ENCODE measurements at places on chromosomes 16 and 17.

DNA sequence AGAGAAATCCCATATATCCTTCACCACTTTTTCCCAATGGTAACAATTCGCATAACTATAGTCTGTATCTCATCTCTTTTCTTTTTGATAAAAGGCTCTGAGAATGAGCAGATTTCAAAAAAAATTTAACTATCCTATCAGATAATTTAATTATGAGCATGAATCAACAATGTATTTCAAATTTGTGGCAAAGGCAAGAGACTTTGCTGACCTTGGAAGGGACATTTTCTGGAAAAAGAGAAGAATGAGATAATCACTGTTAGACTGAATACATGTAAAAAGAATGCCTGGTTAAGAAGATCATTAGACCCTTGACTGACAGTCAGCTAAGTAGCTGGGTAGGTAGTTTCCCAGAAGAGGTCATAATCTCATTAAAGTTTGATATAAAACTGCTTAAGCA, 428.4 kb upstream of the XYLT1 start:
- no peak for DNase-seq

GRCh38 chr17:48060249-48060648, 12.1 kb downstream of the NFE2L1 start:
- no peak for DNase-seq

- DNase-seq, result no peak
Observed at GRCh38 chr17:27485716-27486495, 29.7 kb downstream of the KSR1 start.

- no peak for DNase-seq
Observed at GRCh38 chr17:20961586-20961985, 81.2 kb downstream of the USP22 start.

DNA sequence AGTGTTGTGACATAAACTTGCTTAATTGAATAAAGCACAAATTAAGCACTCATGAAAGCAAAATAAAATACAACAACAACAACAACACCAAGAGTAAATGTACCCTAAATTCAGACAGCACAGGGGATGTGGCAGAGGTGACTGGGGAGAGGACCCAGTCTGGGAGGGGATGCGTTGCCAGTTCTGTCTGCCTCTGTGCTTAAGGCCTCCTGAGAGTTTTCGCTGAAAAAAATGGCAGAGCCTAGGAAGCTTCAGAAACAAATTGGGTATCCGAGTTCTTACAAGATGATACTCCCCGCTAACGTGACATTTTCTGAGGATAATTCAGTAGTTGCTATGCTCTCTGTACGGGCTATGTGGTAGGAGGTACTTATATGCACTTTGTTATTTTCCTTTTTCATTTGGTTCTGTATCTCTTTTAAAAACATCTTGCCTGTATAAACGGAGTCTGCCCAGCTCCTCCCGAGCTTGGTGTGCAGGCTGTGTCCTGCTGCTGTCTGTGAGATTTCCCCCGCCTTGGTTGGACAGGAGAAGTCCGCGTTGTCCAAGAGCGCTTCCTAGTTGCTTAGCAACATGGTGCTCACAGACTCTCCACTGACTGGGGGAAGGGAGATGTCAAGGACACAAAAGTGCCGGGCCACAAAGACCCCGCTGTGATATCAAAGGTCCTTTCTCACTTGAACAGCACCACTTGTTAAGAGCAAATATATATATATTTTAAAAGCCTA, 134.2 kb upstream of the CPHXL start:
- peak; percentile 62 for DNase-seq

GRCh38 chr16:73771196-73772064, 525.2 kb upstream of the PSMD7 start:
- no peak for DNase-seq

- no peak for DNase-seq
Observed at GRCh38 chr17:29607557-29608195, 14.7 kb downstream of the ANKRD13B start.

DNA sequence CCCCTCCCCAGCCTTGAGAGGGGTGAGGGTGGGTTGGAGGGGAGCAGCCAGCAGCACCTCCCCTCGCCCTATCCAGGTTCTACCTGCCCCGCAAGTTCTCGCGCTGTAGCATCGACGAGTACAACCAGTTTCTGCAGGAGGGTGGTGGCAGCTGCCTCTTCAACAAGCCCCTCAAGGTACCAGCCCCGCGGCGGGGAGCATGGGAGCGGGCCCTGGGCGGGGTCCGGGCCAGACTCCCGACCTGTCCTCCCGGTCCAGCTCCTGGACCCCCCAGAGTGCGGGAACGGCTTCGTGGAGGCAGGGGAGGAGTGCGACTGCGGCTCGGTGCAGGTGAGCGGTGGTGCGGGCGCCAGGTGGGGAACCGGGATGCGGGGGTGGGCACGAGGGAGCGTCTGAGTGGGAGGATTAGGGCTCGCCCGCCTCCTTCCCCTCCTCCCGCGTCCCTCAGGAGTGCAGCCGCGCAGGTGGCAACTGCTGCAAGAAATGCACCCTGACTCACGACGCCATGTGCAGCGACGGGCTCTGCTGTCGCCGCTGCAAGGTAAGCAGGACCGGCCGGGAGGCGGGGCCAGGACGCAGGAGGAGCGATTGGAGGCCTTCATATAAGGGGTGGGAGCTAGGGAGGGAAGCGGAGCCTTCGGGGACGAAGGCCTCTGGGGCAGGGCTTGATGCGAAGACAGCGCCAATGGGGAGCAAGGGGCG, 16.5 kb downstream of the ADAM11 start:
- peak; percentile 94 for DNase-seq

GRCh38 chr17:74635418-74635817, 11.9 kb upstream of the CD300E start:
- DNase-seq, result no peak

DNA sequence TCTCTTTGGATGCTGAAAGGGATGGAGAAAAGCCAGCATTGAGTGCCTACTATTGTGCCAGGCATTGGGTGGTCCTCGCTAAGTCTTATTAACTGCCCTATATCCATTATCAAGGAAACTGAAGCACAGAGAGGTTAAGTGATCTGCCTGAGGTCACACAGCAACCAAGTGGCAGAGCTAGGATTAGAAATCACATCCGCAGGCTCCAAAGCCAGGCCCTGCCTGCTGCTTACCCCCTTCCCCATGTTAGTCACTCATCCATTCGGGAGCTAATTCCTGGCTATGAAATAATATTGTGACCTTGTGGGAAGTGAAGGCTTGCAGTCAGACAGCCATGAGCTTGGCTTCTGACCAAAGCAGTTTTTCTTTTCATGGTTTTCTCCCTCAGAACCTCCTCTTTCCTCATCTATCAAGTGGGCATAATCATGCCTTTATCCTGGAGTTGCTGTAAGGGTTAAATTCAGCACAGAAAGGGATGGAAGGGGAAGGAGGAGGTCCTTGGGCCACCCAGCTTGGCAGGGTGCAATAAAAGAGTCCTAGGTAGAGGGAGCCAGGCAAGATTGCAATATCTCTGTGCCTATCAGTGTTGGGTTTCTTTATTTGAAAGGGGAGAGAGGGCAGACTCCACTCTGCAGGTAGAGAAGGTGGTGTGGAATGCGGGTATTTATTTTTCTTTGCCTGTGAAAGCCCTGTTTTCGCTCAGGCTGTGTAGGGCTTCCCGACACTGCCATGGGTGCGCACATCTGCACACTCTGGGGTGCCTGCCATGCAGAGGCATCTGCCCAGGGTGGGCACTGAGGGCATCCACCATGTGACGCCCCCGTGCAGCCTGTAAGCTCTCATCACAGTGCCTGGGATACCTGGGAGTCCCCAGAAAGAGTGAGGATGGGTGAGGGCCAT, 11.3 kb downstream of the RAI1 start:
- no peak for DNase-seq

DNA sequence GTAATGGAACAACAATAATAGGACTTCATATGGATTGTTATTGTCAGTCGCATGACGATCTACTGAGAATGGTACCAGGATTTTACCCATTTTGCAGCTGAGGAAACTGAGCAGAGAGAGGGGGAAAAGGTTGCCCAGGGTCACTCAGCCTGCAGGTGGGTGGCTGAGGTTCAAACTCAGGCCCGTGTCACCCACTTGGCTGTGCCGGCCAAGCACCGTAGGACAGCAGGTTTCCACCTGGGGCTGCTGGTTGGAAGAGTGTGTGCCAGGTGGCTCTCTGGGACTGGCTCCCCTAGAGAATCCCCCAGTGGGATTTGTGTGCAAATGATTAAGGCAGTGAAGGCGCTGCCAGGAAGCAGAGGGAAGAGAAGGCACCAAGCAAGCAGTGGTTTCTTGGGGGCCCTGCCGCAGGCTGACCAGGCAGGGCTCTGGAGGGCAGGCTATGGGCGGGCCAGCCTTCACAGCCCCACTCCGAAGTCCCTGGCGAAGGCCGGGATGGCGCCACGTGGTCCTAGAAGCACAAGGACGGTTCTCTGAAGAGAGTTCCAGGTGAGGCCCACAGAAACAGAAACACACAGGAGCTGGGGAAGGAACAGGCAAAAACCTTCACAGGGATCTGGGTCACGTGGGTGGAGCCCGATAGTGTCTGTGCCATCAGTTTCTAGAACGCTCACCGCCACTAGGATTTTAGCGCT, 163.5 kb downstream of the IRF8 start:
- no peak for DNase-seq

DNA sequence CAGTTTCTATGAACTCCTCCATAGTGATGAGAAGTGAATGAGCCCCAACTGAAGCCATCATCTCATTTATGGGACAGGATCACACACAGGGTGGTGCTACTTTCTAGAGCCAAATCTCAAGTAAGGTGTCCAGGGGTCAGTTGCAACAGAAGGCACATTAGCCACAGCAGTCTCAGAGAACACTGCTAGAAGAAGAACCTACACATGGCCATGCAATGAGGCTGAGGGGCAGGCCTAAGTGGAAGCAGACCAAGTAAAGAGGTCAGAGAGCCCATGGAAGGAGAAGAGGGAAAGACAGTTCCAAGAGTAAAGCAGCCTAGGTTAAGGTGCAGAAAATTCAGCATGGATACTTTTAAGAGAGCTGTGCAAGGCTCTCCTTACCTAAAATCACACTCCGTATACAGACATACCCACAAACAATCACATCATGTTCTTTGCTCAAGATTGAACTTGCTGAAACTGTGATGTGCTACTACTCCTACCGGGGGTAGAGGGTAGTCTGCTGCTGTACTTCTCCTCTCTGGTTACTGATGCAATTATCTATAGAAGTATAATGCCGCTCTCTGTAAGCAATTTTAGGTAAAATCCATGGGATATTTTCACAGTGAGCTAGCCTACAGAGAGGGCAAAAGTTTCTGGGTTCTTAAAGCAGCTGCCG, 1.7 kb downstream of the ABCA8 start:
- no peak for DNase-seq

DNA sequence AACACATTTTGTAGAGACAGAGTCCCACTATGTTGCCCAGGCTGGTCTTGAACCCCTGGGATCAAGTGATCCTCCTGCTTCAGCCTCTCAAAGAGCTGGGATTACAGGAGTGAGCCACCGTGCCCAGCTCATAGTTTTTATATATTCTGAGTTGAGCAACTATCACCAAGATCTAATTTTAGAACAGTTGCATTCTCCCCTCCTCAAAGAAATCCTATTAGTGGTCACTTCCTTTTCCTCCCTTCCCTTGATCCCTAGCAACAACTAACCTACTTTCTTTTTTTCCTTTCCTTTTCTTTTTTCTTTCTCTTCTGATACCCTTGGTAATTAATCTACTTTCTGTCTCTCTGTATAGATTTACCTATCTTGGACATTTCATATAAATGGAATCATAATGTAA, 61.5 kb upstream of the B4GALNT2 start:
- DNase-seq, result no peak

DNA sequence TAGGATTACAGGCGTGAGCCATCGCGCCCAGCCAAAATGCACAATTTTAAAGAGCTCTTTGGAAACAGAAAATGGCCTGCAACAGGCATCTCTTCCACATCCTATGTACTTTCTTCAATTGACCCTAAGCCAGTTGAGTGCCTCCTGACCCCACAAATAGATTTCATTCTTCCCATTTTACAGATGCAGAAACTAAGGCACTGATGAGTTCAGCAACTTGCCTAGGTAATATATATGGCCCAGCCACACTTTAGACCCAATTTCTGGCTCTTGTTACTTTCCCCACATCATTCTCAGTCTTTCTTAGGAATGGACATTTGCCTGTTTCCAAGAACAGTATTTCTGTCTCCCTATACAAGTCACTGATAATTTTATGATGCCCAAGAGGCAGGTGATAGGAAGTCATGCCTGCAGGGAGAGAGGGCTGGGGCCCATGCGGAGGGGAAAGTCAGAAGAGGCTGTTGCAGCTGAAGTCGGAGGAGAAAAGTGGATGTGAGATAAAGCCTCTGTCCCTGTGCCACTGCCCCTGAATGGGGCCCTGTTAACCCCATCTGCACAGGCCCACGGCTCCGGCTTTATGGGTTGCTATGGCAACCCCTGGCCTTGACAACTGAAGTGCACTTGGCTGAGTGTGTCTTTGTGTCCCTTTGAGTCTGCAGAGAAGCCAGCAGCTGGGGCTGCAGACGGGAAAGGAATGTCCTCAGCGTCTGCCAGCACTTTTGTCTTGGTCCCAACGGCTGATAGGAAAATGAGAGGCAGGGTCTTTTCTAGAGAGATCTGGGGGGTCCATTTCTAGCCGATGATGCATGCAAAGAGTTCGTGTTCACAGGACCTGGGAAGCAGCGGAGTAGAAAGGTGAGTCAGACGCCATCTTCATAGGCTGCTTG, 45.9 kb downstream of the ABAT start:
- peak; percentile 21 for DNase-seq

GRCh38 chr17:50549256-50549941, 2.4 kb downstream of the SPATA20 start:
- no peak for DNase-seq

DNA sequence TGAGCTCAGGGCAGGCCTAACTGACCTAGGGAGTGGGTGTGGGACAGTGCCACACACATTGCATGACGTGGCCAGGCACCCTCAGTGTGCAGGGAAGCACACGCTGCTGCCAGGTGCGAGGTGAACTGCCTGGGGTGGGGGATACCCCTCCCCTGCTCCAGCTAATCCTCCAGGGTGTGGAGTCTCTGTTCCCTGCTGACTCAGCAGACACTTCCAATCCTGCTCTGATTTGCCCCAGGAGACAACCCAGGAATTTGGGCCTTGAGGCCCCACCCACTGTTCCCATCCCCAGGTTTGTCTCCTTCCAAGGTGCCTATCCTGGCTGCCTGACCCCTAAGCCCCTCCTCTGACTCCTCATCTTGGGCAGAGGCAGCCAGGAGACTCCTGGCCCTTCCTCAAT, 10.7 kb downstream of the DLX3 start:
- no peak for DNase-seq

DNA sequence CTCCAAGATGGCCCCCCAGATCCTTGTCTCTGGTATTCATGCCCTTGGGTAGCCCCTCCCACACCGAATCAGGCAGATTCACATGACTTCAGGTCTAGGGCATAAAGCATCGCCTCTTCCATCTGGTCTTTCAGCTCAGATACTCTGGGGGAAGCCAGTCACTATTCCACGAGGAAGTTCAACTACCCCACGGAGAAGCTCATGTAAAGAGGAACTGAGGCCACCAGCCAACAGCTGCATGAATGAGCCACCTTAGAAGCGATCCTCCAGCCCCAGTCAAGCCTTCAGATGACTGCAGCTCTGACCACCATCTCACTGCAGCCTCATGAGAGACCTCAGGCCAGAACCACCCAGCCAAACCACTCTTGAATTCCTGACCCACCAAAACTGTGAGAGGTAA, 54.1 kb downstream of the SOCS3 start:
- no peak for DNase-seq

All from caudate nucleus (tissue), 63 donors.